ENCODE measurements at places on chromosomes 7 and 10. TPM values are rescaled to one million over a fixed set of nuclear protein-coding genes. Genes with fewer than 3 reads are reported as not detected.
A peak's percentile ranks its signal among the peaks of the same experiment; 100 is the strongest.

DNA sequence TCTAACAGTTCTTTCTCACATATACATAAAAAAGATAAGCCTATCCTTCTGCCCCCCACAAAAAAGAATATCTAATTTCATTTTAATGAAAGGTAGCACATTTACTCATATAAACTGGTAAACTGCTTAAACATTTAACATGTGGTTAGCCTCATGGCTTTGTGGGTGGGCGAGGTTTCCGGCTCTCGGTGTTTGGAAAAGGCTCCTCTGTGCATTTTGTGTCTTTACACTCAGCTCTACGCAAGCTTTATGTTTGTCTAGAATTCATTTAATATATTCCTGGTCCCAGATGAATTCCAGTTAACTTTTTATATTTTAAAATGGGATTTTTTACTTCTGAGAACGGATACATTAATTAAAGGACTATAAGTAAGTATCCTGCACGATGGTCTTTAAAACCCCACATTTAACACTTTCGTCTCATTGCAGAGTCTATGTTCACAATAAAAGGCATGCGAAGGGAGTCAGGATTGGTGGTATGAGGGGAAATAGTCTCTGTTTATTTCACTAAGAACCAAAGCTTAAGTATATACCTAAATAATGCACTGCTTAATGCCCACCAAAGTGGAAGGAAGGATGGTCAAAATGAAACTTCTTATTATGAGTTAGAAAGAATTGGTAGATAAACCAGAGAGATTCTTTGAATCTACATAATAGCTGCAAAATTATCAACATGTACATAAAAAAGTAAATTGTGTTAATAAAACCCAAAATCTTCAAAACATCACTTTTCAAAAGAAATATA, 197.2 kb downstream of the CRPPA start:
- DNase-seq, result no peak

DNA sequence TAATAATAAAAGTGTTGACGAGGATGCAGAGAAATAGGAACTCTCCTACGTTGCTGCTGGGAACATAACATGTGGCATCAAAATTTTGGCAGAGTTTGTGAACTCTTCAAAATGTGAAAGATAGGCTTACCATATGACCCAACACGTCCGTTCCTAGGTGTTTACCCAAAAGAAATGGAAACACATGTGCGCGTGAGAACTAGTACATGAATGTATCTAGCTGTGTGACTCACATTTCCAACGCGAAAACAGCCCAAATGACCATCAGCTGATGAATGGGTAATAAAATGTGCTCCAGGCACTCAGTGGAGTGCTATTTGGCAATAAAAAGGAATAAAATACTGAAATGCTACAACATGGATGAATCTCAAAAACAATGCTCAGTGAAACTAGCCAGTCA, 10.4 kb upstream of the ELFN1 start:
- DNase-seq, result no peak

DNA sequence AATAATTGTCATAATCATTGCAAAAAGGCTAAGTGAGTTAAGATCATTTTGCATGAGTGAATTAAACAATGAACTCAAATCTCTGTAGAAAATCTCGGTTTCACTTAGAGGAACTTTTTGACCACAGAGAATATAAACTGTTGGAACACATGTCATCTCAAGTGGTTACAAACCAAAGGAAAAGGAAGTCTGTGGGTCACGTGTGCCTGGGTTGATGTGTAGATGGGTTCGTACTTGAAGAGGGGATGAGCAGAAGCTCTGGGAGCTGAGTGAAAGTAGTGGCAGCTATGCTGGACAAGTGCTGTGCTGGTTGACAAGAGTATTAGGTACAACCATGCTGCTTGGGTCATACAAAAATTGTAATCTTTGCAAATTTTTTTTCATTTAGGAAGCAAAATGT, 35.0 kb downstream of the GLRX3 start:
- DNase-seq, result no peak

GRCh38 chr7:55180963-55181542, 162.2 kb downstream of the EGFR start:
- DNase-seq, result no peak

DNA sequence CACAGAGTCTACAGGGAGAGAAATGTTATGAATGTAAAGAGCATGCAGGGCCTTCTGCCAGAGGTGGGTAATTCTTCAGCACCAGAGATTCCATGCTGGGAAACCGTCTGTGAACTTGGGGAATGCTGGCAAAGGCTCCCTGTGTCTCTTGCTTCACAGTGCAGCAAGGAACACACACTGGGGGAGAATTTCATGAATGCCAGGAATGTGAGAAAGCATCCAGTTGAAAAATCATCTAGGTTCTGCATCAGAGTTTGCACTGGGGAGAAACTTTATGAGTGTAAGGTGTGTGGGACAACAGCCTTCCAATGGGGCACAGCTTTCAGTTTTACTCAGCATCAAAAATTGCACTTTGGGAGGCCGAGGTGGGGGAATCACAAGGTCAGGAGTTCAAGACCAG, 224.3 kb upstream of the IGFBP3 start:
- DNase-seq, result no peak

- DNase-seq, result no peak
These were observed 423.2 kb downstream of the PTPRN2 start for GRCh38 chr7:158164101-158165095.

DNA sequence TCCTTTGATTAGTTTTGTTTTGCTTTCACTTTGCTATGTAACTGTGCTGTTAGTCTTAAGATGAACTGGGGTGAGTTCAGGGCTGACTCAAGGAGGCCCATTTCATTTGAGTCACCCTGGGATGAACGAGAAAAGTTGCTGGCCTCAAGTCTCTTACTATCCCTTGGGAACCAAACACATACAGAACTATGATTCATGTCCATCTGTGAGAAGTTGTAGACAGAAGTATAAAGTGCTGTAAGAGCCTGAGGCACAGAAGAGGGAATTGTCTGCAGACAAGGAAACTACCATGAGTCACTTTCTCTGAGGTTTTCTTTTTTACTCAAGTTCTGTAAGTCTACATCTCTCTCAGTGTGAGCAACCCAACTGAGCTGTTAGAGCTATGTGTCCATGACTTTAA, 179.8 kb upstream of the CSTF2T start:
- peak; percentile 22 for DNase-seq

GRCh38 chr10:69910561-69910960, 108.9 kb downstream of the COL13A1 start:
- no peak for DNase-seq

- DNase-seq, result peak; percentile 56
These were observed 37.2 kb upstream of the TARP start for GRCh38 chr7:38310591-38311101.

GRCh38 chr10:124081547-124082140, 11.8 kb downstream of the CHST15 start:
- no peak for DNase-seq

DNA sequence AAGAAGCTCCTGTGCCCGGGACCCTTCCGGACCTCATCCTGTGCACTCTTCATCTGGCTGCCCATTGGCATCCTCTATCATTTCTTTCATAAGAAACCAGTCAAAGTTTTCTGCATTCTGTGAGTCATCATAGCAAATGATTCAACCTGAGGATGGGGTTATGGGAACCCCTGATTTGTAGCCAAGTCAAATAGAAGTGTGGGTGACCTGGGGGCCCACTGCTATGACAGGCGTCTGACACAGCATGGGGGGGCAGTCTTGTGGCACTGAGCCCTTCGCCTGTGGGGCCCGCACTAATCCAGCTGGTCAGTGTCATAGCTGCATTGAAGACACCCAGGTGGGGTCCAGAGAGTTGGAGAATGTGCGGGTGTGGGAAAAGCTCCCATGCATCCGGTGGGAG, 230.4 kb downstream of the USP6NL start:
- no peak for DNase-seq

DNA sequence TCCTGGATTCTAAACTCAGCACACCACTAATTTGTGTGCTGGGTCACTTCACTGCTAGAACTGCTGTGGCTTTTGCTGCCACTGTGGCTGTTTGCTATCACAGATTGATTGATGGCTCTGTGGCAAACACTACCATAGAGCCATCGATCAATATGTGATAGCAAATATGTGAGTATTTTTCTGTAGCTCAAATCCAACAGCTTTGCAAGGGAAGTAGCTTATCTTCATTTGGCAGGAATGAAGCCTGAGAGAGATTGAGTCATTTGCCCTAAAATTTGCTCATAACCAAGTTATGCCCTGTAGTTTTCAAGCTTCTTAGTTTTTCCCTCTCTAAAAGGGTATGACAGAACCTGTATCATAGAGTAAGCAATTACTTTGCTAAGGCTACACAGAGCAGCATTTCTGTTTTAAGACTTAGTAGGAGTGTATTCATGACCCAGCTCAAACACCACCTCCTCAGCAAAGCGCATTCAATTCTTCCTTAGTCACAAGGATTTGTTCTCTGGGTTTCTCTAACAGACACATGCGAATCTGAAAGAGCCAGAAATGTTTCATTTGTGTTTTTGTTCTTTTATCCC, 43.1 kb downstream of the MINPP1 start:
- no peak for DNase-seq

DNA sequence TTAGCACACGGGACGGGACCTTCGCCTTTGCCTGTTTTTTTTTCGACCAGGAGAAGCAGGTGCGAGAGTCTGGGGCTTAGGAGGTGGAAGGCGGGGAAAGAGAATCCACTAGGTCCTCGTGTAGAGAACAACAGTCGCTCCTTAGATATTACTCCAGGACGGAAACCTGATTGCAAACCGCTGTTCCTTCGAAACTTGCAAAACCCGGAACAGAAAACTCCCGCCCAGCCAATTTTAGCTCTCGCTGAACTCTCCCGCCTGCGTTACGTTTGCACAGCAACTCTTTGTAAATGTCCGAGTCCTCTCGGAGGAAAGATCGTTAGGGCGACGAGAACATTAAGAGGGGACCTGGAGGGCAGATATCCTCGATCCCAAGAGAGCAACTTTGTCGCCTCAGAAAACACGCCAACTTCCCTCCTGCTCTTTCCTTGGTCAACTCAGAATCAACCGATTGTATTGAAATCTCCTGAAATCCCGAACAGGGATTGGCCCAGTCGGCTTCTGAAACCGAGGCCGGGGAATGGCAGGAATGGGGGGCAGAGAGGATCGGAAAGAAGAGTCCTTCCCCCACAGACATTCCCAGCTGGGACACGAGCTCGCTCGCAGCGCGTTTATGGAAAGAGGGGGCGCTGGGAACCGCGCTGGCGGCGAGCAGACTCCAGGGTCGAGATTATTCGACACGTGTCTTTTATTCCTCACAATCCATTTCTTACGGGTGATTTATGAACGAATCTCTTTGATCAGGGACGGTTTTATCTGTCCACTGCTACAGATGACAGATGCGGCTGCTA, 9.9 kb downstream of the TWIST1 start:
- DNase-seq, result peak; percentile 18

DNA sequence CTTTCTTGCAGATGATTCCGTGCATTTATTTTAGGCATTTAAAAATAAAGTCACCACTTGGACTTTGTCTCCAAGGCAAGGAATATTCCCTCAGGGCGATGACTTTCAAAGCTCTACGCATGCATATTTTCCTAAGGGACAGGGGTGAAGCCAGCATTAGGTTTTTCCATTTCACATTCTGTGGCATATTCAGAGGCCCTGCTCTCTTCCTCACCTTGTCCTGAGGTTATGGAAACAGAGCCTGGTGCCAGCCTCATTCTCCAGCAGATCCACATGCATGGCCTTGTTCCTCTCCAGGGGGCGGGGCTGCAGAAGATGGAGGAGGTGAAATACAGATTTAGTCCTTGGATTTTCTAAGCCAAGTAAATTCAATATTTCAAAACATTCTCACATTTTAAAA, 11.6 kb upstream of the LYZL1 start:
- DNase-seq, result no peak

DNA sequence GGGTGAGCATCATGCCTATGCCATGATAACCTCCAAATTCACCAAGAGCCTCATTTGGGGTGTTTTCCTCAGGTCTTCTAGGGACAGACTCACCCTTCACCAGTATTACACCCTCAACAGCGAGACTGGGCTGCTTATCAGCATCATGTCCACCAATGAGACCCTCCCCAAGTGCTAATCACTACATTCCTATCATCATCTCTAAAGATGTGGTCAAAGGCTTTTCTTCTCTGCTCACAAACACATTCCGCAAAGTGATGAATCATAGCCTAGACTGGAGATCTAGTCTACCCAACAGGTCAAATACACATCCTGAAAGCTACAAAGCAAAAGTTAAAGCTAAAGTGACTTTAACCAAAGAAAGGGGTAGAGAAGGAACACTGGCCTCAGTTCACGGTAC, 75.3 kb upstream of the C7orf33 start:
- no peak for DNase-seq

- DNase-seq, result no peak
These were observed 4.5 kb upstream of the NODAL start for GRCh38 chr10:70445718-70446657.

GRCh38 chr10:108049668-108050067, 885.2 kb upstream of the SORCS1 start:
- DNase-seq, result no peak

The KCNIP2 gene
- total RNA-seq, result 477 TPM

The HOXA10 gene
- total RNA-seq, result not detected

The EVX1 gene
- not detected for total RNA-seq

The NXPH1 gene
- total RNA-seq, result not detected

The PRKG1 gene
- 28.7 TPM for total RNA-seq

The ADAM8 gene
- total RNA-seq, result 1.6 TPM

The SYCE1 gene
- not detected for total RNA-seq

The ADIRF gene
- 113 TPM for total RNA-seq

The CUZD1 gene
- total RNA-seq, result 0.13 TPM

The SGPL1 gene
- total RNA-seq, result 15.1 TPM

The NEUROD6 gene
- total RNA-seq, result not detected

Data from heart right ventricle (tissue), 16 donors.